ENCODE measurements at places on chromosomes 3 and 15.

DNA sequence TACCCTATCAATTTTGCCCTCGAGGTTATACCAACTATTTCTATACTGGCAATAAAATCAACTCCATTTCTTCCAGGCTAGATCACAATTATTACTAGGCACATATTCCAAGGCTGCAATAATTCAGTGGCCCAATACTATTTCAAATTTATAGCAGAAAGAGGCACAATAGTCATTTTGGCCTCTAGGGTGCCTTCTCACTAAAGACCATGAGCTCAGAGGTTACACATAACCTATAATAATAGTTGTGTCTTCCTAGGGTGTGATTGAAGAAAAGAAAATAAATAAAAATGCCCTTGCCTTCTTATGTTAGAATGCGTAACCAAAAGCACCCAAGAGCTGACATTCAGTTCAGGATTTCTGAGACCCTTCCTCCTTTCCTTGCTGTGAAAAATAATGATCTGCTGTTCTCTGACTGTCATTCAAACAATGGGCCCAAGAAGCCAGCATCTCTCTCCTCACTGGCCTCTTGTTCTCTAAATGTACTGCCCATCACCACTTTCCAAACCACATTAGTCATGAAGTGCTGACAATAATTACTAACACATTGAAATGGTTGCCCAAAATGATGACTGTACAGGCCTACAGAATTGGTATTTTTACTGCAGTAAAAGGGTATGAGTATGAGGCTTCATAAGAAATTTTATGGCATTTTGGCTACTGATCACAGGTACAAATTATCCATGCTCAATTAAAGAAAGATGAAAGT, 244.8 kb downstream of the LRRN1 start:
- DNase-seq, result no peak

- DNase-seq, result no peak
These were observed 384.4 kb upstream of the C2CD4B start for GRCh38 chr15:62549345-62549970.

DNA sequence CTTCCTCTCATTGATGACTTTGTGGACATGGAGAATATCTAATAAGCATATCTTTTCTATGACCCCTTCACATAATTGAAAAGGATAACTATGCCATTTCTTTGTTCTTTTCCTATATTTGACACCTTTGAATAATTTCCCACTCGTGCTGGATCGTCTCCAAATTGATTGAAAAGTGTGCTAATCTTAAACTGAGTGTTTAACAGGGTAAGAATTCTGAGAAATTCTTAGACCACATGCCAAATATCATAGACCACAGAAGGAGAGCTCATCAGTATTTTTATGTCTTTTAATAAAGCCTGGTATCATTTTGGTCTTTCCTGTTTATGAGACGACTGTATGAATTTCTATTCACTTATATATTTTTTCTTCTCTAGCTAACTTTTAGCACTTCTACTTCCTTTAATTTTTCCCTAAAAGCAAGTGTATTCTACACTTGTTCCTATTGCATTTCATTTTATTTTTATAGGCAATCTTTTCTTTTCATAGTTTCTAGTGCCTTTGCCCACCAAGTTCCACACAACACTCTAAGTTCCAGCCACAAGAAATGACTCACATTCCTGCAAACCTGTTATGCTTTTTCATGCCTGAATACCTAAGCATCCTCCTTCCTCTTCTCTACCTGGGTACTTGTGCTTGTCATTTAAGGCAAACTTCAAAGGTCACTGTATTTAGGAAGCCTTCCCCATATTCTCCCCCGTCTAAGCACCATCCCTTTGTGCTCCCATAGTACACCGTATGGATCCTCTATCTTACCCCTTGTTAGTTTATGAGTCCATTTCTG, 30.1 kb downstream of the KBTBD8 start:
- no peak for DNase-seq

DNA sequence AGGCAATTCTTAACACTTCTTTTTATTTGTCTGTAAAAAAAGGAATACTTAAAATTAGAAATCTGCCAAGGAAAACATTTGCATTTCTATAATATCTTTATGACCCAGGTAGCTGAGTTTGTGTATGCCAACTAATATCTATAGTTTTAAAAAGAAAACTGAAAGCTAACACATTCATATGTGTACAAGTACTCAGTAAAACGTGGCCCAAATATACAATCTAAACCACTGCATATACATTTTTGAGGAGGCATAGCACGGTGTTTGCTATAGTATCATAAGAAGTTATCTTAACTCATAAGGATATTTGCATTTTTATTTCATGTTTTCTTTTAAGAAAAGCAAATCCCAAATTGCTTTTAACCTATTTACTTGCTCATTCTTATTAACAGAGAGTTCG, 172.7 kb downstream of the ZBTB20 start:
- no peak for DNase-seq

DNA sequence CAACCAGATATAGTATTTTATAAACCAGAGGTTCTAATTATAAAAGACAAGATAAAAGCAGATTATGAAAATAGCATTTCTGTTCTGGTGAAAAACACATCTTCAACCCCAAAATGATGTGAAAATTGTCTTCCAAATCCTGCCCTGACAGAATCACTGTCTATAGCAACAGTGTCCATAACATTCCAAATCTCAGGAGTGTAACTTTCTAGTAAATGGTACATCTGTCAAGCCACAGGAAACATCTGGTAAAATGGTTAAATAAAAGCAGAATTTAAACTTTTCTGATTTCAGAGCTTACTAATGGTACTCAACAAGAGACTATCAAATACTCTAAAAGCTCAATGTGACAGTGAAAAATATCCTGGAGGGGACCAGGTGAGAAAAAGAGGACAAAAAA, 60.5 kb downstream of the VGLL4 start:
- no peak for DNase-seq

DNA sequence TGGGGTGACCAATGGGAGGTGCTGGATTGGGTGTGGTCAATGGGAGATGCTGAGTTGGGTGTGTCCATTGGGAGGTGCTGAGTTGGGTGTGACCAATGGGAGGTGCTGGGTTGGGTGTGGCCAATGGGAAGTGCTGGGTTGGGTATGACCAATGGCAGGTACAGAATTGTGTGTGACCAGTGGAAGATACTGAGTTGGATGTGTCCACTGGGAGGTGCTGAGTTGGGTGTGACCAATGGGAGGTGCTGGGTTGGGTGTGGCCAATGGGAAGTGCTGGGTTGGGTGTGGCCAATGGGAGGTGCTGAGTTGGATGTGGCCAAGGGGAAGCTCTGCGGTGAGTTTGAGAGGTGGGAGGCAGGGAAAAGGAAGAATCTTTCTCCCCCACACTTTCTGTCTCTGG, 250.0 kb upstream of the PROK2 start:
- DNase-seq, result no peak

GRCh38 chr3:161212906-161213305, 8.2 kb upstream of the NMD3 start:
- no peak for DNase-seq

- peak; percentile 12 for DNase-seq
These were observed at the start of gene RGMA for GRCh38 chr15:93088981-93089726. Gene RGMA (minus strand): TSS chr15:93089211. CDS start chr15:93088932, 279 bp downstream.

DNA sequence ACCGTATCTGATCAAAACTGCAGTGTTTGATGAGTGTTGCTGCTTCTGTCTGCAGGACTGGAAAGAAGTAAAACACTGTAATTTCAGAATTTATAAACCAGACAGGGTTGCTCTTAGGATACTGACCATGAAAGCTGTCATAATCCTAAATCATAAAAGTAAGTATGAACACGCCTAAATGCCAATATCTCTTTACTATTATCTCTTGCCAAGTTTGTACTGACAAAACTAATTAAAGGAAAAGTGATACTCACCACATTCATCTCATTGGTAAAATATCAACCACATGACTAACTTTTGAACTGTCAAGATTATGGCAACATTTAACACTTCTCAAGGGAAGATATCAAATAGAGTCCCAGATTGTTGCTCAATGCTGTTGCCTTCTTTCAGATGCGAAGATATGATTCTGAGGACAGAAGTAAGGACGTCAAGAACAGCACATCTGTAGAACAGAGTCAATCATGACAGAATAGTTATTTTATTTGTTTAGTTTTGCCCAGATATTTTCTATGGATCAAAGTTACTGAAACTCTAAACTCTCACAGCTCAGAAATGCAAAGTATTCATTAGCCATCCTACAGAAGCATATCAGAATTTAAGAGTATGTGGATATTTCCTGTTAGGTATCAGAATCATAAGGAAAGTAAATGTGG, 61.4 kb upstream of the COL8A1 start:
- no peak for DNase-seq

- DNase-seq, result no peak
These were observed 22.8 kb downstream of the MYO1E start for GRCh38 chr15:59349680-59350420.

DNA sequence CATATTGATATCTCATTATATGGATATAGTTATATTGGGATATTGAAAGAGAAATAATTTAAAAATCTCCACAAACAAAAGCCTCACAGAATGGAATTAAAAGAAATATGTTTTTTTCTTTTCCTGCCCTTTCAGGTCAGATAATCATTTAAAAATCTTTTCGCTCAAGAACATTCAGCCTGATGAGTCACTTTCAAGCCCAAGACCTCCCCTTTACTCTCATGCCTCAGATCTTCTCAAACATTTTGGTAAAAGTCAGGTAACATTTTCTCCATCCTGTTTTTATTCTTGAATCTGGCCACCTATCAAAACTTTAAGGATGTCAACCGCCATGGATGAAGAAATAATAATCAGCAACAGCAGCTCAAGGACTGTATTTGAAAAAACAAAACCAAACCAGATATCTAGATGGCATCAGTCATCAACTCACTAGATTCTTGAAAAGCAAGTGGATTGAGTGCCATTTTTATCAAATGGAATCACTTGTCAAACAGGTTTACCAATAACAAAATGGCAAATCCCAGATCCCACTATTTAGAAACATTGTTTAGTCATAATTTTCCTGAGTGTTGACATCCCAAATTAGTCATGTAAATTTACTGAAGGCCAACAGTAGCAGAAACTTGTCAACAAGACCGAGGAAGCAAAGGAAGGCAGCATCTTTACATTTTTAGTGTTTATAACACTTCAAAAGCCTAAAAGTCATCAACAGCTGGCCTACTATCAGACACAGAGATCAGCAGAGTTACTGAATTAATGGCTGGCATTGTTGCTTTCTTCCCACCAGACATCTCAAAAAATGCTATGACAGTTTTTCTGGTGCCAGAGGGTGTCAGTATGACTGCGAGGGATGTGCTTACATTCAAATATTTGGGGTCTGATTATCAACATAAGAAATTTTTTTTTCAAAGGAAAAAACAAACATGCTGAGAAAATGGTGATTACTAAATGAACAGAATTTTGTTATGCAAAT, 444.7 kb downstream of the MAGI1 start:
- DNase-seq, result no peak

DNA sequence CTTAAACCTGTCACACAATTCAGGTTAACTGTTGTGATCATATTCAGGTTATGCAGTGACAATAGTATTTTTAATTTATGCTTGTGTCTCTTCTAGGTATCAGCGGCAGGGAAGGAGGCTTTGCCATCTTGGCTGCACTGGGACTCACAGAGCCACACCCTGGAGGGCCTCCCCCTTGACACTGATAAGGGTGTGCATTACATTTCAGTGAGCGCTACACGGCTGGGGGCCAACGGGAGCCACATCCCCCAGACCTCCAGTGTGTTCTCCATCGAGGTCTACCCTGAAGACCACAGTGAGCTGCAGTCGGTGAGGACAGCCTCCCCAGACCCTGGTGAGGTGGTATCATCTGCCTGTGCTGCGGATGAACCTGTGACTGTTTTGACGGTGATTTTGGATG, 23.6 kb upstream of the BSN start:
- DNase-seq, result no peak

GRCh38 chr15:58222679-58223078, 84.5 kb downstream of the AQP9 start:
- DNase-seq, result no peak

- no peak for DNase-seq
These were observed 11.2 kb upstream of the LIPC start for GRCh38 chr15:58420579-58421043.

- DNase-seq, result no peak
These were observed 136.1 kb downstream of the APBA2 start for GRCh38 chr15:29021857-29022256.

DNA sequence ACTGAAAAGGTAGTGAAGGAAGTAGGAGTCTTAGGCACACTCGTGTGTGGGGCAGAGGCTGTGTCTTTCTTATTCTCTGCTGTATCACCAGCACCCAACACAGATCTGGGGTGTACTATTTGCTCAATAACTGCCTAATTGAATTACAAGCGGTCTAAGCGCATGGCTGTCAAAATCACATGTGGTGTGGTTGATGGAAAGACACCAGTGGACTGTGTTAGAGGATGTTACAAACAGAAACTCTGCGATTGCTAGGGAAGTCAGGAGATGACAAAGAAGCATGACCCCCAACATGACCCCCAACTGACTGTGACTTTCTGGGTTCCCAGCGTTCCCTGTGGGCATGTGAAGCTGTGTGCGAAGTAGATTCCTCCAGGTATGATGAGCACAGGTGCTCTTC, 32.0 kb downstream of the ATG7 start:
- no peak for DNase-seq

- DNase-seq, result no peak
These were observed 15.4 kb downstream of the C15orf62 start for GRCh38 chr15:40785164-40785563.

DNA sequence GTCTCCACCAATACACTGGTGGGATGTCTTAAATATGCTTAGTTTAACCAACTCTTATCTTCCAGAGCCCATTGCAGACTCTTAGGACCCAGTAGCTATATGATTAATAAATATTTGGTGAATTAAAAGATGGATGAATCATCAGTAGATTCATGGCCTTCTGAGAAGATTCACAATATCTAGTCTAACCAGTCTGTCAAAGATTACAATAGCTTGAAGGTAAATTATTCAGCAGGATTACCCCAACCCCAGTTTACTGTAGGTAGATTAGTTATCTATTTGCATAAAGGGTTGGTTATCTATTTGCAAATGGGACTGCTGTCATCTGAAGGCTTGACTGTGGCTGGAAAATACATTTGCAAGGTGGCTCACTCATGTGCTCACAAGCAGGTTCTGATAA, 239.4 kb upstream of the THRB start:
- no peak for DNase-seq

DNA sequence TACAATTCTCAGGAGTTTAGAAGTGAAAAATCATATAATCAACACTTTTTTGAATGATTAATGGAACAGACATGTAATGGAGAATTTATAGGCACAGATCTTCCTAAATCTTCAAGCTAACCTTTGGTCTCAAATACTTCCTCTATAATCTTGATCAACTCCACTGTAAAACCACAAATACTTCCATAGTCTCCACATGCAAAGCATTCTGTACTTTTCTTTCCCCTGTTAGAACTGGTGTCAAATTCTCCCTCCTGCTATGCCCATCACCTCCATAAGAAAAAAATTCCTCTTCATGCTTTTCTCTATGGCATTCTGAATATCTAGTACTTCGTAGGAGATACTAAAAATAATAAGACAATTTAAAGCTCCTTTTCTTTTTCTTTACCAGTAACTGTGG, 214.3 kb downstream of the ADAMTS9 start:
- no peak for DNase-seq

All from NCI-H345 (cell line).